Calu3 (cell line): ENCODE measurements at places on chromosomes 11 and 22. TPM values are rescaled to one million over a fixed set of nuclear protein-coding genes. Genes with fewer than 3 reads are reported as not detected.

Gene CDK2AP2
- total RNA-seq: 59.7 and 64.7 TPM in 2 replicates

Gene KDM4E
- total RNA-seq: not detected in 2 replicates

DNA sequence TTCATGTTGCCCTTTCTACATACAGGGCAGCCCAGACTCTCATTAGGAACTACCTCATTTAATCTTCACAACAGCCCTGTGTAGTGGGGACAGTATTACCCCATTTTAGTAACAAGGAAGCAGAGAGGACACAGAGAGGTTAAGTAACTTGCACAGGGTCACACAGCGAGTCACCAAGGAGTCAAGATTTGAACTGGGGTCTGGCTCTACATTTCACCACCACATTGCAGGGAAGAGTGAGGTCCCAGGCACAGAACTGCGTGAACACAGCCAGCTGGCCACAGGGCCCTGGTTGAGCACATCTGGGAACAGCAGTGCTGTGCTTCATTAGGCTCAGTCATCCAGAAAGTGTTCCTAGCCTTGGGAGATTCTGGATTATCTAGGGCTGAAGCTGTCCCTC is 45.4 kb upstream of the ISX start:
- H3K36me3 ChIP-seq: no peaks in the 10 kb centered on the region
- H3K27ac ChIP-seq: no peak overlapping the region
- peaks cover 51% of the 10 kb centered on the region for H3K27me3 ChIP-seq
- peaks cover 8% of the 10 kb centered on the region for H3K4me1 ChIP-seq
- no peak overlapping the region for H3K4me3 ChIP-seq
- DNase-seq: no peak

DNA sequence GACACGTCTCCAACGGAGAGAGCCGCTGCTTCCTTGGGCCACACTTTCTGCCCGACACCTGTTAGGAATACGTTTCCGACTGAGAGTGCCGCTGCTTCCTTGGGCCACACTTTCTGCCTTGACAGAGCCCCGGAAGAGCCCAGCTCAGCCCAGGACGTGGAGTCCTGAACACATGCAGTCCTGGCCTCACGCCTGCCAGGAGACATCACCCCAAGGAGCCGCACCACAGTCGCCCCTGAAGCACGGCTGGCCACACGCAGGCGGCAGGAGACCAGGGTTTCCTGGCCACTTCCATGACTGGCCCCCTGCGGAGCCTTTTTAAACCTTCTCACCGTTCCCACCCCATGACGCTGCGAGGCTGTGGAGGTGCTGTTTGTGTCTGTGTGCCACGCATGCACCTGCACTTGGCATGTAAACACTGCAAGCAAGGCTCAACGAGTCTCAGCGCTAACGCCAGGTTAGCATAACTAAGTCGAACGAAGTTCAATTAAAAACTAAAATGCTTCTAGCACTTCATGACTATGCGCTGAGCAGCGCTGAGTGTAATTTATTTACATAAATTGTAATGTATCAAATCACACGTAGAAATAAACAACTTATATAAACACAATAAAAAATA is 8.8 kb downstream of the TOLLIP start:
- H3K36me3 ChIP-seq: peaks cover 24% of the 10 kb centered on the region
- no peak overlapping the region for H3K27ac ChIP-seq
- DNase-seq: no peak
- peaks cover 40% of the 10 kb centered on the region for H3K4me1 ChIP-seq
- H3K4me3 ChIP-seq: no peak overlapping the region
- no peaks in the 10 kb centered on the region for H3K27me3 ChIP-seq

GRCh38 chr11:111358038-111359001 is 20.8 kb downstream of the POU2AF1 start:
- peaks cover 28% of the 10 kb centered on the region for H3K4me1 ChIP-seq
- H3K27ac ChIP-seq: no peak overlapping the region
- H3K4me3 ChIP-seq: no peak overlapping the region
- peaks cover 11% of the 10 kb centered on the region for H3K36me3 ChIP-seq
- no peak for DNase-seq

- H3K4me3 ChIP-seq: no peak overlapping the region
- no peak overlapping the region for H3K27ac ChIP-seq
- no peaks in the 10 kb centered on the region for H3K4me1 ChIP-seq
Observed at GRCh38 chr11:11380883-11381282, 27.8 kb upstream of the CSNK2A3 start.

DNA sequence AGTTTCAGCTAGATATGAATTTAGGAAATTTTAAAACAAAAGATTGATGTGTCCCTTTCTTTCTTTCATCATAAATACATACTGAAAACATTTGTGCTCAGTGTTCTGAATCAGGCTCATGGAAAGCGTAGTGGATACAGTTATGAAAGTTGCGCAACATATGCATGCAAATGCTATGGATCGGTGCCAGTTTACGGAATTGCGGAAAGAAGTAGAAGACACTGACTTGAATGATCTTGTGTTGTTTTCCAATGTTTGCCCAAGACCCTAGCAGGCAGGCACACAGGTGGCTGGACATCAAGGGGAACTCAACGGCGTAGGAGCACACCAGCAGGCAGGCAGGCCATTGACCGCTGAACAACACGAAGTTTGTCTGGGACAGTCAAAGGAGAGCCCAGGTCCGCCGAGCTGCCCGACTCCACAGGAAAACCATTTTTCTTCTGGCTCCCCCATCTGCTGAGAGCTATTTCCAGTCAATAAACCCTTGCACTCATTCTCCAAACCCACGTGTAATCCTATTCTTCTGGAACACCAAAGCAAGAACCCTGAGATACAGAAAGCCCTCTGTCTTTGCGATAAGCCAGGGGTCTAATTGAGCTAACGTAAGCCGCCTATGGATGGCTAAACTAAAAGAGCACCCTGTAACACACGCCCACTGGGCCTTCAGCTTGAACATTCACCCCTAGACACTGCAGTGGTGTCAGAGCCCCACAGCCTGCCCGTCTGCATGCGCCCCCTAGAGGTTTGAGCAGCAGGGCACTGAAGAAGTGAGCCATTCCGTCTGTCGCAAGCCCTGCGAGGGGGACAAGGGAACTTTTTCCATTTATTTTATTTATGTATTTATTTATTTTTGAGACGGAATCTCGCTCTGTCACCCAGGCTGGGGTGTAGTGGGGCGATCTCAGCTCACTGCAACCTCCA is 7.4 kb upstream of the BIRC3 start:
- peaks cover 21% of the 10 kb centered on the region for H3K36me3 ChIP-seq
- no peak for DNase-seq
- no peaks in the 10 kb centered on the region for H3K27me3 ChIP-seq
- H3K4me1 ChIP-seq: peaks cover 35% of the 10 kb centered on the region
- no peak overlapping the region for H3K27ac ChIP-seq

DNA sequence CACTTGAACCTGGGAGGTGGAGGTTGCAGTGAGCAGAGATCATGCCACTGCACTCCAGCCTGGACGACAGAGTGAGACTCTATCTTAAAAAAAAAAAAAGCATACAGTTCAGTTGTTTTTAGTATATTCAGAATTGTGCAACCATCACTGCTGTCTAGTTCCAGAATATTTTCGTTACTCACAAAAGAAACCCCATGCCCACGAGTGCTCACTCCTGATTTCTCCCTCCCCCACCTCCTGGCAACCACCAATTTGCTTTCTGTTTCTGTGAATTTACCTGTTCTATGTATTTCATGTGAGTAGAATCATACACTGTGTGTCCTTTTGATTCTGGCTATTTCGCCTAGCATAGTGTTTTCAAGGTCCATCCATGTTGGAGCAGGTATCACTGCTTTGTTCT is 24.8 kb downstream of the PTPRJ start:
- H3K36me3 ChIP-seq: no peaks in the 10 kb centered on the region
- peaks cover 53% of the 10 kb centered on the region for H3K4me1 ChIP-seq
- no peaks in the 10 kb centered on the region for H3K27me3 ChIP-seq
- no peak overlapping the region for H3K4me3 ChIP-seq

- no peak overlapping the region for H3K4me3 ChIP-seq
- H3K36me3 ChIP-seq: no peaks in the 10 kb centered on the region
- H3K27ac ChIP-seq: no peak overlapping the region
- DNase-seq: no peak
Observed at GRCh38 chr22:22872722-22873708, 14.6 kb upstream of the IGLL5 start.
